CD4-positive, alpha-beta memory T cell (primary cell): ENCODE measurements at places on chromosomes 6 and 20.
A peak's percentile ranks its signal among the peaks of the same experiment; 100 is the strongest.

GRCh38 chr6:2155206-2155605, 90.2 kb downstream of the GMDS start:
- DNase-seq, result no peak

DNA sequence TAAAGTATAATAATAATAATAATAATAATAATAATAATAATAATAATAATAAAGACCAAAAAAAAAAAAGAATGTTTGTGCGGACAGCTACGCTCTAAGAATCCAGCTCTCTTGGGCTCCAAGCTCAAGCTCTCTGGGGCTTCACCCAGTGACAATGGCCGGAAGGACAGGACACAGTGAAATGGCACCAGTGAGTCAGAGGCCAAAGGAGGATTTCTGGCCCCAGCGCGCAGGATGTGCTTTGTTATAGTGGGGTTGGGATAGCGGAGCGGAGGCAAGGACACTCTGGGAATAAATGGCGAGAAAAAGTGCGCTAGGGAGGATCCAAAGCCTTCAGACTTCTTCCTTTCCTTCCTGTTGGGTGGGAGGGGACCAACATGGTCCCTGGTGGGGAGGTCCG, 38.2 kb downstream of the HLA-A start:
- no peak for DNase-seq

GRCh38 chr6:163971841-163972838, 557.6 kb downstream of the QKI start:
- DNase-seq, result no peak

DNA sequence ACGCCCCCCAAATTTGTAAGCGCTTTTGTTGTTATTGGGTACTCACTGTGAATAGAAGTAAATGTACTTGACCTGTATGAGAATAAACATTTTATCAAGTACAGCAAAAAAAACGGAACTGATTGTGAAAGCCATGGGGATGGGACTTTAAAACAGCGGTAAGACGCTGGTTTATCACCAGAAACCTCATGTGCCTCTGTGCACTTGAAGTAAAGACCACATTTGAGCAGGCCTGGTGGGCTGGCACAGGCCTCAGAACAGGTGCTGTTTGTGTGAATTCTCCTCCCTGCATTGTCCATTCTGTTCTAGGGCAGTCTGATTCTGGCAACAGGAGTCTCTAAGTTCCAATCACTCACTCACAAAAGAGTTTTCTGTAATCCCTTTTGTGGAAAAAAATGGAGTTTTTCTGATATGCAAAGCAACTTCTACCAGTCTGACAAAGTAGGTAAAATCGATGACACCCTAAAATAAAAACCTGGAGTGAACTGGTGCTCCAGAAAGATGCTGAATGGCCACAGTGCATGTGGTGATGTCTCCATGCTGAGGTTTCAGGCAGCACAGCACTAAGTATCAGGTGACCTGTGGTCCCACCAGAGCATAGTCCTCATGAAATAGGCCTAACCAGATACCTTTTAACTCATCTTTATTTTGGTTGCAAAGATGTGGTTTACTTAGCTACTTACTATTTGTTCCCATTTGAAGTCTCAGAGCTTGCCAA, 53.9 kb downstream of the STX7 start:
- DNase-seq, result no peak

- peak; percentile 73 for DNase-seq
Measured at GRCh38 chr6:41942067-41942851, 651 bp upstream of the CCND3 start.

- no peak for DNase-seq
Measured at GRCh38 chr6:125154761-125155135, 1.2 kb downstream of the TPD52L1 start.

GRCh38 chr20:54368570-54368969, 106.8 kb upstream of the DOK5 start:
- DNase-seq, result no peak

DNA sequence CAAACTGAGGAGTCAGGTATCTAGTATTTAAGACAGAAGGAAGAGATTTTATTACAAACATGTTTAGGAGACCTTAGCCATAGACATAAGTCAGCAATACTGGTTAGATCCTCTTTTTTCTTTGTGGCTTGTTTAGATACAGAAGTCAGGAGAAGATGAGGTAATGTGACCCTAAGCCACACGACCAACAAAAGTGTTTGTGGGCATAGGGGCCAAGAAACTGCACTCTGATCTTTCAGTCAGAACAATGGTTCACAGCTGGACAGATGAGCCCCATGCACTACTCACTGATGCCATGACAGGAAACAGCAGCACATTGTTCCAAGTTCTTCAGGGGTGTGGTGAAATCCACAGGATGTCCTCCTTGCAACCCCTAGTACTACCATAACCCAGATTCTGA, 238.5 kb upstream of the RAB32 start:
- DNase-seq, result no peak

DNA sequence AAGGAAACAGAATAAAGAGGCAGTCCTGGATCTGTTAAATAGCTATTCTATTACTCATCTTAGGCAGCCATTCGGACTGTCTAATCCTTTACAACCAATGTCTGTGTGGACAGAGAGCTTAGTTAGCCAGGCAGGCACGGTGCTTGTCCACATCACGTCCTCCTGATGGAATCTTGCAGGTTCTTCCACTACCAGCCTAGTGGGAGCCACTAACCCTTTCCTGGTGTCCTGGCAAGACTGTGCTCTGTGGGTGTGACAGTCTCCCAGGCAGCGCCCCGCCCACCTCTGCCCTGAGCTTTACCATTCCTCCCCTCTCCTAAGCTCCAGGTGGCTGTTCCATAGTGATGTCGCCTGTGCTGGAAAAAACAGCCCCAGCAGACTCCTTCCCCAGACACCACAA, 78.3 kb upstream of the CLDN20 start:
- DNase-seq, result no peak

- no peak for DNase-seq
Measured at GRCh38 chr6:53975941-53976615, 135.2 kb upstream of the MLIP start.

DNA sequence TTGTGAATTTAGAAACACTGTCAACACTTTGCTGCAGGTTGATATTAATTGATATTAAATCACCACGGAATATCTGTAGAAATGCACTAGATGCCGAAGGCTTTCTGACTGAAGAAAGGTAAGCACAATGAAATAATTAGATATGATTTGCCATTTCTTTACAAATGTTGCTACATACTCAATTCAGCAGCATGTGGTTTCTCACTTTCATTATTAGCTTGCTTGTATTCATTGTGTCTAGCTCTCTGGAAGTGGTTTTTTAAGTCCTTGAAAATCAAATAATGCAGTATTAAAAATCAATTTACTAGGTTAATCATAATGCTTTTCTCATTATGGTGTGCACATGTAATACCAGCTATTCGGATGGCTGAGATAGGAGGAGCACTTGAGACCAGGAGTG, 231.3 kb upstream of the MARCKS start:
- no peak for DNase-seq

GRCh38 chr6:116286773-116287358, 7.1 kb upstream of the TSPYL1 start:
- DNase-seq, result no peak

GRCh38 chr20:62935968-62936585, 1.9 kb upstream of the GID8 start:
- no peak for DNase-seq

DNA sequence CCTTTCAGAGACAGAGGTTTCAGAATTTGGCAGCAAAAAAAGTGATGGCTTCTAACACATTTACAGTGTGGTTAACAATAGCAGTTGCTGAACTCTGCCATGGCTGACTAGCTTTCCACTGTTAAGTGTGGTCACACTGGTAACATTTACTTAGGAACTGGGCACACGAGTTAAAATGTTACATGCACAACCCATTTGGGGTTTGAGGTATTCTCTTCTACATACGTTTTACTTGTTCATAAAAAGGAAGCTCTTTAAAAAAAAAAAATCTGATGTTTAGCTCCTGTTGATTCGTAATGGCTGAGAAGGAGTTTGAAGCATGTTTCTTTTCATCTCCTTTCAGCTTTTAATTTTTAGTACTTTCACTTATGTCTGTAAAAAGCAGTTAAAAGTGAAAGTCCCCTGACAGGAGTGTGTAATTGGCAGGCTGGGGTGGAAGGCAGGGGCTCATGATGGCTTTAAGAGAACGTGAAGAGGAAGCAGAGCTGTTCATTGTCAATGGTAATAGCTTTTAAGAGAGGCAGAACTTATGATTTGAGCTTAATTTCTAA, 245.9 kb downstream of the FARS2 start:
- DNase-seq, result no peak

GRCh38 chr6:39225543-39225942, 3.7 kb downstream of the KCNK5 start:
- no peak for DNase-seq

- no peak for DNase-seq
Measured at GRCh38 chr6:150196942-150197745, 54.3 kb downstream of the PPP1R14C start.

- DNase-seq, result no peak
Measured at GRCh38 chr6:16092140-16092539, 36.7 kb upstream of the MYLIP start.

- DNase-seq, result no peak
Measured at GRCh38 chr6:30912746-30913520, 1.1 kb upstream of the VARS2 start.

- no peak for DNase-seq
Measured at GRCh38 chr20:20406306-20406705, 38.4 kb downstream of the INSM1 start.

- no peak for DNase-seq
Measured at GRCh38 chr6:99236010-99236409, 113.5 kb downstream of the FAXC start.

GRCh38 chr6:80547827-80548226, 441.4 kb downstream of the BCKDHB start:
- no peak for DNase-seq

DNA sequence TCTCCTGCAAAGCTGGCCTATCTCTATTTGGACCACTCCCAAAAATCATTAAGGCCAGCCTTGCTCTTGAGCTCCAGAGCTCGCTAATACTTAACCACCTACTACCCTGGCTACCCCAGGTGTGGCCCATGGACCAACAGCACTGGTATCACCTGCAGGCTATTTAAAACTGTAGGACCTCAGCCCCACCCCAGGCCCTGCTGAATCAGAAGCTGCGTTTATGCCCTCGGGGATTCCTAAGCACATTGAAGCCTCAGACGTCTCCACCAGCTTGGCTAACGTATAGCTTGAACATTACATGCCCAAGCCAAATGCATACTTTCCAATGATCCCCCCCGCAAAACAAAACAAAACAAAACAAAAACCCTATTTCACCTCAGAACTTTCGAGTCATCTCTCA, 19.7 kb upstream of the SPAG4 start:
- DNase-seq, result no peak

DNA sequence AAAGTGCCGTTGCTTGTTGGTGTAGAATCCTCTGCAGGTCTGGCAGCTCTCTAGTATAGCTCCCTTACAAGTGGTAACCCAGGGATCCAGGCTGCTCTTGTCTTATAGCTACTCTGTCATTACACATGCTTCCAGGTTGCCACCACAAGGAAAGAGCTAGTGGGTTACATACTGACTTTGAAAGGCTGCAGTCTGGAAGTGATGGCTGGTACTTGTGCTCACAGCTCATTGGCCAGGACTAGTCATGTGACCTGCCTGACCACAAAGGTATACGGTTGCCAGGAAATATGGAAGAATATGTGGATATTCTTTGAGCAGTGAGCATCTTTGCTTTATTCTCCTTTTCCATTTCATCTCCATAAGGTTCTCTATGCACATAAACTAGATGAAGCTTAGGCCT, 46.0 kb downstream of the RREB1 start:
- DNase-seq, result no peak
